HFFc6 (cell line): ENCODE measurements at places on chromosomes 11 and 22. TPM values are rescaled to one million over a fixed set of nuclear protein-coding genes. Genes with fewer than 3 reads are reported as not detected.

DNA sequence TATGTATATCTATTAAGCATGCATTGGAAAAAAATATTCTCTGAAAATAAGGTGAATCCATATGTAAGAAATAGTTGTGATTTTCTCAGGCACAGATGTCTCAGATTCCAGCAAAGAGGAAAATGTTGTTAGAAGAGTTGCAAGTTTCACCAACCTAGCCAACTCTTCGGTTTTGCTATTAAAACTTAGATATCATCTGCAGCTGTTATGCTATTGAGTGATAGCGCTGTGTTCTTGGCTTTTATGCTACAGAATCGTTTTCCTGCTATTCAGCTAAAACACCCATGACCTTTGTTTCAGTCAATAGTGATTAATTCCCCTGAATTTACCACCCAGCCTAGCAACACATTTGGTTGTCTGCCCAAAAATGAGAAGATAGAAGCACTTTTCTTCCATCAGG, 795.6 kb upstream of the ANO3 start:
- H3K4me1 ChIP-seq, result no peaks in the 10 kb centered on the region
- H3K27me3 ChIP-seq, result no peaks in the 10 kb centered on the region
- H3K4me3 ChIP-seq, result no peak overlapping the region

GRCh38 chr11:73576185-73576614, 21.7 kb downstream of the FAM168A start:
- H3K36me3 ChIP-seq, result no peaks in the 10 kb centered on the region; the same call in 1 of the 2 replicates
- H3K27me3 ChIP-seq, result no peaks in the 10 kb centered on the region
- no peak overlapping the region for H3K27ac ChIP-seq

DNA sequence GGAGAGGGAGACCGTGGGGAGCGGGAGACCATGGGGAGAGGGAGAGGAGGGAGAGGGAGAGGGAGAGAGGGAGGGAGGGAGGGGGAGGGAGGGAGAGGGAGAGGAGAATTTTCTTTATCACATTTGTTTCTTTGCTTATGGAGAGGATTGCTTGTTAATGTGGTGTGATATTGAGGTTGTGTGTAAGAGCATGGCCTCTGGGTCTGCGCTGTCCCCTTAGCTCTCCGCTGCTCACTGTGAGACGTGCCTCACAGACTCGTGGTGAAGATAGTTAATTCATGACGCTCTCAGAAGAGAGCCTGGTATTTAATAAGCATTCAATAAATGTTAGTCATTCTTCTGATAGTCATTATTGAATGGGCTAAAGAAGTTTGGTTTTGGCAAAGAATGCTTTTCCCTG, 26.2 kb downstream of the PPFIA1 start:
- peaks cover 1% of the 10 kb centered on the region; the same call in 1 of the 2 replicates for H3K27me3 ChIP-seq
- no peak overlapping the region for H3K4me3 ChIP-seq
- H3K4me1 ChIP-seq, result peaks cover 23% of the 10 kb centered on the region
- DNase-seq, result no peak
- H3K36me3 ChIP-seq, result peaks cover 10% of the 10 kb centered on the region
- peak overlapping the region; percentile 53; the same call in 1 of the 2 replicates for H3K27ac ChIP-seq

GRCh38 chr11:20250644-20251247, 90.5 kb upstream of the DBX1 start:
- H3K4me1 ChIP-seq, result no peaks in the 10 kb centered on the region
- H3K27ac ChIP-seq, result no peak overlapping the region
- no peak overlapping the region for H3K4me3 ChIP-seq
- H3K27me3 ChIP-seq, result peaks cover 13% of the 10 kb centered on the region
- no peaks in the 10 kb centered on the region for H3K36me3 ChIP-seq
- no peak for DNase-seq

DNA sequence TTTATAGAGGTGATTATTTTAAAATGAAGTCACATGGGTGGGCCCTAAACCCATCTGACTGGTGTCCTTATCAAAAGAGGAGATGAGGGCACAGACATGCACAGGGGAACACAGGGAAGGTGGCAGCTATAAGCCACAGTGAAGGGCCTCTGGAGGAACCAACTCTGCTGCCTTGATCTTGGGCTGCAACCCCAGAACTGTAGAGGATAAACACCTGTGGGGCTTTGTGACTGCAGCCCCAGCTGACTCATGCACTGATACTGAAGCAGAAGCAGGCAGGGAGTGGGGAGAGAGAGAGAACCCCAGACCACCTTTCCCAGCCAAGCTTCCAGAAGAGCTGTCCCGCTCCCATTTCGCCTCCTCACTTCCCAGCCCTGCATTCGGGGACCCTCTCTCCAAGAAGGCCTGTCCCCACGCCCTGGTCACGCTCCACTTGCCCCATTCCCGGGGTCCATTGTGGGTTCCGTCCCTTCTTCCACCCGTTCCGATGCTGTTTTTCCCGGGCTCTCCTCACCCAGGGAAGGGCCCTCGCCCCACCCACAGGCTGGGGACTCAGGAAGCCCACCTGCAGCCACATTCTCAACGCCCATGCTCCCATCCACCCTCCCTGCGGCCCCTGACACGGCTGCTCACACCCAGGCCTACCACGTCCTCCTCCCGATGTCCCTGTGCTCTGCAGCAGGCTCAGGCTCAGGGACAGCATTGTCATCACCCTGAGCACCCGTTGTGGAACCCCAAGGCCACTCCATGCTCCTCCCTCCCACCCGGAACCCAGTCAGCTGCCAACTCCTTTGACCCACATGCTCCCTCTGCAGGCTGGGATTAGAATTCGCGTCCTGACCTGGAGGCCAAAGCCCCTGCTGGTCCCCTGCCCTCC, 90.8 kb upstream of the SHANK2 start:
- no peak overlapping the region for H3K4me3 ChIP-seq
- peaks cover 14% of the 10 kb centered on the region for H3K4me1 ChIP-seq
- DNase-seq, result peak; percentile 3
- no peak overlapping the region for H3K27ac ChIP-seq
- no peaks in the 10 kb centered on the region for H3K36me3 ChIP-seq

- no peaks in the 10 kb centered on the region for H3K36me3 ChIP-seq
- DNase-seq, result no peak
- H3K27me3 ChIP-seq, result peaks cover 5% of the 10 kb centered on the region
- peak overlapping the region; percentile 42 for H3K4me3 ChIP-seq
- peaks cover 52% of the 10 kb centered on the region for H3K4me1 ChIP-seq
- peak overlapping the region; percentile 93 for H3K27ac ChIP-seq
These were observed 4.9 kb downstream of the PLXNB2 start for GRCh38 chr22:50302564-50302963.

DNA sequence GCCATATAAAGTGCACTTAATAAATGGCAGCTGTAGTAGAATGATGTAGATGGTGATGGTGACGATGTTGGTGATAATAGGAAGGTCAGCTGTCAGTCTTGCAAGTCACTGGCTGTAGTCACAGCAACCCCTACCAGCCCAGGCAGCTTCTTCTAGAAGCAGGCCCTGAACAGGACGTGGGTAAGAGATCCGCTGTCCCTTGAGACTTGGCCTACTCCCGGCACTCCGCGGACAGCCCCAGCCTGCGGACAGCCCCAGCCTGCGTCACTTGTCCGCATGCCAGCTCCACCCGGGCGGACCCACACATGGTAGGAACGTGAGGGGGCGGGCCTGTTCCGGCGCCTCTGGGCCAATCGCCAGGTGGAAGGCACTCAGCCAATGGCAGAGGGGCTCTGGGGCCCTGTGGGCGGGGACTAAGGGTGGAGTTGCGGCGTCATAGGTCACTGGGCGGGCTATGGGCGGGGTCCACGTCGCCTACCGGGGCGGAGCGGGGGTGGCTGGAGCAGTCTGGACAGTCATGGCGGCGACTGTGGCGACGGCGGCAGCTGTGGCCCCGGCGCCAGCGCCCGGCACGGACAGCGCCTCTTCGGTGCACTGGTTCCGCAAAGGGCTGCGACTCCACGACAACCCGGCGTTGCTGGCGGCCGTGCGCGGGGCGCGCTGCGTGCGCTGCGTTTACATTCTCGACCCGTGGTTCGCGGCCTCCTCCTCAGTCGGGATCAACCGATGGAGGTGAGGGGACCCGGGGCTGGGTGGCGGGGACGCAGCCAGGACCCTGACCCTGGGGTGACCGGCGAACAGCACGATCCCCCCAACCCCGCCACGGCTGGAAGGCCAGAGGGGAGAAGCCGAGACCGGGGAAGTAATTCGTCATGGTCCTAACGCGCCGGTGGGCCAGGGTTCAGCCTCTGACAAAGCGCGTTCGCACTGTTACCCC, at the start of gene CRY2:
Gene CRY2 (plus strand): TSS at position 502 of the 937 bp plus-strand sequence. CDS start 16 bp downstream, at position 518.
- peak within 1 kb of the TSS; percentile 92 for H3K27ac ChIP-seq
- H3K4me3 ChIP-seq, result peak within 1 kb of the TSS; percentile 89
- peaks cover 44% of the 10 kb centered on the region for H3K4me1 ChIP-seq
- H3K27me3 ChIP-seq, result peaks cover 4% of the 10 kb centered on the region
- peak; percentile 98 for DNase-seq

- peak overlapping the region; percentile 91 for H3K27ac ChIP-seq
- H3K27me3 ChIP-seq, result peaks cover 8% of the 10 kb centered on the region
- H3K4me3 ChIP-seq, result peak overlapping the region; percentile 100
- DNase-seq, result no peak
- H3K4me1 ChIP-seq, result peaks cover 80% of the 10 kb centered on the region
These were observed 3.2 kb downstream of the TIMP3 start for GRCh38 chr22:32804531-32805360.

DNA sequence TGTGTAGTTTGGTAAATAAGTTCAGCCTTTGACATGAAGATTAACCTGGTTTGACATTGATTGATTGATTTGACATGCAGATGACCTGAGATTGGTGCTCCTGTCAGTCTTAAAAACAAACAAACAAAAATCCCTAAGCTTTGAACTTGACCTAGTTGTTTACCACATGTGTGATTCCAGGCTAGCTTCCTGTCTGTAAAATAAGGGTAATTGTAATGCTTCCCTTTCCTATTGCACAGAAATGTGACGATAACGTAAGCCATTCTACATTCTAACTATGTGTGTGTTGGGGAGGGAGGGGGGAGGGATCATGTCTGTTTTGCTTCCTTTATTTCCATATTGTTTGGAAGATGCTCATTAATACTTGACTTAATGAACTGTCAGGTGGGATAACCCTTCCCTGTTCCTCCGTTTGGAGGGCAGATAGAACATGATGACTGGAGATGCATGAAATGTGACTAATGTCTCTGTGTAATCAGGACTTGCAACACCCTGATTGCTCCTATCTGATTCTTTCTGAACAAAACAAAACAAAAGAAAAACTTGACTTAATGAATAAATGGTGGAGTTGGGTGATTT, 106.1 kb upstream of the CLMP start:
- DNase-seq, result peak; percentile 53
- H3K36me3 ChIP-seq, result no peaks in the 10 kb centered on the region
- H3K4me3 ChIP-seq, result peak overlapping the region; percentile 83
- peaks cover 40% of the 10 kb centered on the region for H3K4me1 ChIP-seq
- peaks cover 3% of the 10 kb centered on the region for H3K27me3 ChIP-seq
- peak overlapping the region; percentile 80 for H3K27ac ChIP-seq

- H3K4me1 ChIP-seq, result no peaks in the 10 kb centered on the region
- no peak overlapping the region for H3K27ac ChIP-seq
- no peak for DNase-seq
- H3K27me3 ChIP-seq, result no peaks in the 10 kb centered on the region; the same call in 1 of the 2 replicates
- H3K4me3 ChIP-seq, result no peak overlapping the region
These were observed 9.8 kb downstream of the SLC17A6 start for GRCh38 chr11:22347857-22348487.

DNA sequence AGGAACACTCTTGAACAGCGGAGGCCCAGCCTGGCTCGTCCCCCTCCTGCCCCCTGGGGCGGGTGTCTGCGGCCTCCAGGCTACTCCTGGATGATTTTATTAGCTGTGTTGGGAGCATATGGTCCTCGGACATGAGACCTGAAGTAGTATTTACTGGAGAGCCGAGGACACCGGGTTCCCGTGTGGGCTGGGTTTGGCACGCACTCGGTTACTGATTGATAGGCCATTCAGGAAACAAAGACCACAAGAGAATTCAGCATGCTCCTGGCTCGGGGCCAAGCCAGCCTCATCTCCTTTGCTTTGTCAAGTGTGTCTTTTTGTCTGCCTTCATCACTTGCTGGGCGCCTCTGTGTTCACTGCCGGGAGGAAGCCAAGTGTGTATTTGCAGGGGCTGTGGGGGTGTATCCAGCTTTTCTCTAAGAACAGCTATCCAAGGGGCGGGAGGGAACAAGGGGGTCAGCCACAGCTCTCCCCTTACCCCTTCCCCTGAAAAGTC, 9.7 kb downstream of the FXYD2 start:
- H3K27ac ChIP-seq, result no peak overlapping the region
- H3K4me1 ChIP-seq, result peaks cover 22% of the 10 kb centered on the region; the same call in 1 of the 2 replicates
- H3K27me3 ChIP-seq, result peaks cover 25% of the 10 kb centered on the region
- no peak for DNase-seq
- no peaks in the 10 kb centered on the region for H3K36me3 ChIP-seq
- no peak overlapping the region for H3K4me3 ChIP-seq

DNA sequence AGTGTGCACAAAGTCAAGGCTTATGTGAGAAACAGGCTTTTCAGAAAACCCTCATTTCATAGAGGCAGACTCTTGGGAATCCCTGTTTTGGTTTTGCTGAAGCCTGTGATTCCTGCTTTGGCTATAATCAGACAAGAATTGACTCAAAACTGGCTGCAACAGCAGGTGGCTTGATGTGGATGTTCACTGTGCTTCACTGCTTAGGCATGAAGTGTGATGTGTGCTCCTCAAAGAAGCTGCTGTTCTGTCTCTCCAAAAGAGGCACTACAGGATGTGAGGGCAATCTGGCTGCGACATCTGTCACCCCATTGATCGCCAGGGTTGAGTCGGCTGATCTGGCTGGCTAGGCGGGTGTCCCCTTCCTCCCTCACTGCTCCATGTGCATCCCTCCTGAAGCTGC, 103.5 kb downstream of the C11orf58 start:
- DNase-seq, result no peak
- no peaks in the 10 kb centered on the region for H3K36me3 ChIP-seq
- H3K4me1 ChIP-seq, result no peaks in the 10 kb centered on the region
- peaks cover 8% of the 10 kb centered on the region for H3K27me3 ChIP-seq

GRCh38 chr11:12818333-12819015, 144.3 kb downstream of the TEAD1 start:
- peak overlapping the region; percentile 82 for H3K27ac ChIP-seq
- H3K4me3 ChIP-seq, result peak overlapping the region; percentile 71
- DNase-seq, result peak; percentile 83
- peaks cover 19% of the 10 kb centered on the region for H3K36me3 ChIP-seq

- peaks cover 32% of the 10 kb centered on the region for H3K4me1 ChIP-seq
- no peak overlapping the region for H3K4me3 ChIP-seq
- H3K27ac ChIP-seq, result peak overlapping the region; percentile 13; the same call in 1 of the 2 replicates
- H3K27me3 ChIP-seq, result no peaks in the 10 kb centered on the region
These were observed 19.2 kb downstream of the AP2A2 start for GRCh38 chr11:944711-945470.

OR5M3 gene
- not detected in 3 replicates for total RNA-seq

CCDC81 gene
- total RNA-seq, result 4.2 to 9.4 TPM (median 6.8 TPM) in 3 replicates

MMP13 gene
- total RNA-seq, result not detected in 3 replicates

MN1 gene
- 0.07 to 0.15 TPM (median 0.14 TPM) in 3 replicates for total RNA-seq

SCGB1D2 gene
- total RNA-seq, result not detected in 3 replicates

UBQLN3 gene
- total RNA-seq, result not detected in 3 replicates
